ENCODE measurements at places on chromosomes 3 and 15. TPM values are rescaled to one million over a fixed set of nuclear protein-coding genes. Genes with fewer than 3 reads are reported as not detected.
A peak's percentile ranks its signal among the peaks of the same experiment; 100 is the strongest.

The SLC22A14 gene
- not detected for total RNA-seq

- H3K36me3 ChIP-seq: no peaks in the 10 kb centered on the region
- H3K27ac ChIP-seq: no peak overlapping the region
- no peaks in the 10 kb centered on the region for H3K27me3 ChIP-seq
These were observed 21.0 kb downstream of the MAPKAPK3 start for GRCh38 chr3:50637945-50638344.

The FBXW12 gene
- not detected for total RNA-seq

- no peak overlapping the region for H3K4me3 ChIP-seq
- no peaks in the 10 kb centered on the region for H3K4me1 ChIP-seq
- no peaks in the 10 kb centered on the region for H3K36me3 ChIP-seq
- no peak for DNase-seq
These were observed 247.8 kb downstream of the GABRB3 start for GRCh38 chr15:26525096-26525495.

The ESYT3 gene
- total RNA-seq: not detected

GRCh38 chr3:30675006-30675405 is 68.6 kb downstream of the TGFBR2 start:
- no peak overlapping the region for H3K4me3 ChIP-seq
- peak overlapping the region; percentile 77 for H3K27ac ChIP-seq
- peaks cover 95% of the 10 kb centered on the region for H3K36me3 ChIP-seq
- no peak for DNase-seq
- H3K4me1 ChIP-seq: peaks cover 31% of the 10 kb centered on the region

DNA sequence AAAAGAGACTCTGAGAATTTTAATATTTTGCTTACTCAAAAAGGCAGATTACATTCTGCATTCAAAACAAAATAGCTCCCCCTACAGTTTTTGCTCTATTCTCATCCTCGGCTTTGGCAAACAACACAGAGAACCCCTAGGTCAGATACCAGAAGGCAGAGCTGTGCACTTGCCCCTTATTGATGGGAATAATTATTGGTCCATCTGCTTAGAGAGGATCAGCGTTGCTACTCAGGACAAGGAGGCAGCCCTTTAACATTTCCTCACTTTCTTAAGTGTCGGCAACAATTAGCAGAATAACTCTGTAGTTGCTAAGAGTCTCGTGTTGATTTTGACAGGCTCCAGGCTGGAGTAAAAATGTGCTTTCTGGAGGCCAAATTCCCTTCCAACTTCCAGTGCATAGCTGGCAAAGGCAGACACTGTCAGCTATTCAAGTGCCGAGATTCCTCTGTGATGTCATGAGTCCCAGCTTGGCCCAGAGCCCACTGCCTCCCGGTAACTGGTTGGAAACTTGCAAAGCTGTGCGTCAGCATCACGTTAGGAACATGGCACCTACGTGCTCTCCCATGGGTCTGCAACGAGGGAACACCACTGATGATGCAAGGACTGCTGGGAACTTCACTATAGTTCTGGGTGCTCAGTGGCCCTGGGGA is 482.7 kb upstream of the ADAMTS9 start:
- H3K27me3 ChIP-seq: no peaks in the 10 kb centered on the region
- DNase-seq: no peak
- no peaks in the 10 kb centered on the region for H3K36me3 ChIP-seq
- H3K4me3 ChIP-seq: no peak overlapping the region
- H3K4me1 ChIP-seq: no peaks in the 10 kb centered on the region

GRCh38 chr15:37524601-37525000 is 409.8 kb upstream of the TMCO5A start:
- no peaks in the 10 kb centered on the region for H3K27me3 ChIP-seq
- H3K36me3 ChIP-seq: no peaks in the 10 kb centered on the region
- no peak for DNase-seq
- H3K4me3 ChIP-seq: no peak overlapping the region
- no peak overlapping the region for H3K27ac ChIP-seq
- H3K4me1 ChIP-seq: no peaks in the 10 kb centered on the region

DNA sequence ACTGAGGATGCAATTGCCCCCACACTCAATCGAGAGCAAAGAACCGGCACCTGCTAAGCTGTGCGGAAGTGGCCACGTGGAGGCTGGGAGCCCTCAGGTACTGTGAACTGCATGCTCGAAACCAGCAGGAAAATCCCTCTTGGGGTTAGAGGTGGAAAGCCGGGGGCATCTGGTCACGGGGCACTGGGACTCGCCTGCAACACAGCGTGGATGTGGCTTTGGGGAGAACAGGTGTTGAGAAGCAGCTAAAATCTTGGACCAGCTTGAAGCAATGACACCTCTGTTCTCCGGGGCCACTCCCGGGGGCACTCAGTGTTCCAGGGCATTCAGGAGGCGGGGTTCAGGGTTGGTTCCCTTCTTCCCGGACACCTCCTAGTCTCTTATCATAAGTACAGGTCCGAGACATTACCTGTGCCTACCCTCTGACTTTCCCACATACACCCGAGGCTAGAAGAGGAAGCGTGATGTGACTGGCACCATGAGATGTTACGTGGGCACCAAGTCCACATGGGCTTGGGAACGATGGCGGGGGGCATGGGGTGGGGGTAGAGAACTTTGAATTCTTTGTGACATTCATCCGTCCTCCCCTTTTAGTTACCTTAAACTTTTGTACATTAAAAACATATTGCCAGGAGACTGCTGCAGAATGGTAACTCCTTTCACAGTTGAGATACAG is 172.0 kb downstream of the ADAMTS17 start:
- DNase-seq: no peak
- H3K27ac ChIP-seq: no peak overlapping the region
- H3K27me3 ChIP-seq: no peaks in the 10 kb centered on the region
- no peak overlapping the region for H3K4me3 ChIP-seq
- no peaks in the 10 kb centered on the region for H3K36me3 ChIP-seq
- H3K4me1 ChIP-seq: no peaks in the 10 kb centered on the region

The SEMA7A gene
- total RNA-seq: 39.0 TPM

The PCLAF gene
- total RNA-seq: 0.46 TPM

DNA sequence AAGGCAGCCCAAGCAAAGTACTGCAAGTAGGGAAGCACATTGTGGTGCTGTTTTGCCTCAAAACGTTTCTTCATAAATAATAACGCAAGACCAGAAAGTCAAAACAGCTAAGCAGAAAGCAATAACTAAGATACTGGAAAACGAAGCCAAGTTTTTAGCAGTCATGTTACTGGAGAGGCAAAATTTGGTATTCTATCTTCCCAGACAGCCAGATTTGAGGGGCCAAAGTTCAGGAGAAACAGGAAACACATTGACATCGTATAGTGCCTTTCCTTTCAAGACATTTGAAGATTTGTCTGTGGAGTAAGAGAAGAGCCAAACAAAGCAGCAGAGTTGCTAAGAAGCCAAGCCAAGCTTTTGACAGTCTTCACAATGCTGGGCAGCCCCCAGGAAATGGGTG is 843.6 kb upstream of the NECTIN3 start:
- no peak overlapping the region for H3K4me3 ChIP-seq
- H3K36me3 ChIP-seq: no peaks in the 10 kb centered on the region
- no peak for DNase-seq
- H3K27me3 ChIP-seq: no peaks in the 10 kb centered on the region
- no peak overlapping the region for H3K27ac ChIP-seq

The LARP6 gene
- total RNA-seq: not detected

The IL20RB gene
- 0.84 TPM for total RNA-seq

- H3K27me3 ChIP-seq: peaks cover 2% of the 10 kb centered on the region
- H3K36me3 ChIP-seq: no peaks in the 10 kb centered on the region
- H3K4me3 ChIP-seq: no peak overlapping the region
These were observed 101.3 kb downstream of the ASB7 start for GRCh38 chr15:100703671-100704070.

DNA sequence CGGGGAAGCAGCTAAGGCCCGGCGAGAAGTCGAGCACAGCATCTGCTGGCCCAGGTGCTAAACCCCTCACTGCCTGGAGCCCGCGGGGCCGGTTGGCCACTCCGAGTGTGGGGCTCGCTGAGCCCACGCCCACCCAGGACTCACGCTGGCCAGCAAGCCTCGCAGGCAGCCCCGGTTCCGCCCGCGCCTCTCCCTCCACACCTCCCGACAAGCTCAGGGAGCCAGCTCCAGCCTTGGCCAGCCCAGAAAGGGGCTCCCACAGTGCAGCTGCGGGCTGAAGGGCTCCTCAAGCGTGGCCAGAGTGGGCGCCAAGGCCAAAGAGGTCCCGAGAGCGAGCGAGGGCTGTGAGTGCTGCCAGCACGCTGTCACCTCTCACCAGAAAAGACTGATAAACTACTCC is 8.9 kb upstream of the GABRB3 start:
- no peaks in the 10 kb centered on the region for H3K36me3 ChIP-seq
- no peaks in the 10 kb centered on the region for H3K4me1 ChIP-seq
- H3K27me3 ChIP-seq: no peaks in the 10 kb centered on the region
- H3K27ac ChIP-seq: no peak overlapping the region
- no peak overlapping the region for H3K4me3 ChIP-seq

DNA sequence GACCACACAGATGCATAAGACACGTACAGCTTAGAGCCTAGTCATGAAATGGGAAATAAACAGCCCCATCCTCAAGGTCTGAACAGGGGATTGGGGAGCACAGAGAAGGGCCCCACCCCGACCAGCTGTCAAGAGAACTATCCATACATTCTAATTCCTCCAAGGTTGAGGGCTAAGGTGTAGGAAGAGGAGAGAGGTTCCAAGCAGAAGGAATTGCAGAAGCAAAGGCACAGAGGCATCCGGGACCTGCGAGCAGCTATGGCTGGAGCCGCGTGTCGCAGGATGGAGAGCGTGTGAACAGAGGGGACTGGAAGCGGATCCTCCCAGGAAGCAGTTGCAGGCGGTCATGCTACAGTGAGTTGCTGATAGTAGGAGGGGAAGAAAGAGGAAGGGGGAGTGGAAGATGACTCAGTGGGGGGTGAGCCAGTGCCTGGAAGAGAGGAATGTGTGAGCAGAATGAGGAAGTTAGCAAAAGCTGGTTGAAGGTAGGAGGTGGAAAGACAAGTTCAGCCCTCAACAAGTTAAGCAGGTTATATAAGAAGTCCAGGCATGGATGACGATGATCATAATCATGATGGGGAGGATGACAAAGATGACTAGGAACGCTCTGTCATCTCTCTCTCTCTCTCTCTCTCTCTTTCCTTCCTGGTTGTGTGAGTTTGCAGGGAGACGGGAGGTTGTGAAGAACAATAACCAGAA is 89.7 kb downstream of the LIPC start:
- no peak overlapping the region for H3K27ac ChIP-seq
- H3K36me3 ChIP-seq: no peaks in the 10 kb centered on the region
- H3K27me3 ChIP-seq: peaks cover 2% of the 10 kb centered on the region
- peak; percentile 12 for DNase-seq
- H3K4me3 ChIP-seq: no peak overlapping the region

DNA sequence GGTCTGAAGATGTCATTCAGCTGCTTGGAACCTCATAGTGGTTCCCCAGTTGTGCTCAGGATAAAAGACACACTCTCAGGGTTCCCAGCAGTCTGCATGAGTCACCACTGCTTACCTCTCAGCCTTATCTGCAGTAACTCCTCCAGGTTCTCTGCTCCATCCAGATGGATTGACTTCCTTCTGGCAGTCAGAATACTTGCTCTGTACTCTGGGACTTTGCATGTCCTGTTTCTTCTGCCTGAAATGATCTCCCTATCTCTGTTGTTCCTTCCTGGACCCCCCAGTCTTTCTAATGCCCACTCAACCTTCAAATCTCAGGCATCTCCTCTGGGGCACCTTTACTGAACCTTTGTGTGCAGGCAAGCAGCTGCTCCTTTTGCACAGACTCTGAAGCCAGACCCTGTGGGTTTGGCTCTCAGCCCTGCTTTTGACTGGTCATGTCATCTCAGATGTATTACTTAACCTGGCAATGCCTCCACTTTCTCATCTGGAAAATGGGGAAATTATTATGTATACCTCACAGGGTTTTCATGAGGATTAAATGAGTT is 38.4 kb downstream of the ITPR1 start:
- peaks cover 35% of the 10 kb centered on the region for H3K36me3 ChIP-seq
- no peak for DNase-seq
- H3K4me1 ChIP-seq: peaks cover 40% of the 10 kb centered on the region

- H3K4me3 ChIP-seq: no peak overlapping the region
- DNase-seq: peak; percentile 82
- peak overlapping the region; percentile 64 for H3K27ac ChIP-seq
- H3K4me1 ChIP-seq: peaks cover 56% of the 10 kb centered on the region
- H3K36me3 ChIP-seq: no peaks in the 10 kb centered on the region
- no peaks in the 10 kb centered on the region for H3K27me3 ChIP-seq
These were observed 4.7 kb downstream of the EHD4 start for GRCh38 chr15:41967506-41968206.

- no peak for DNase-seq
- no peak overlapping the region for H3K27ac ChIP-seq
- H3K4me1 ChIP-seq: no peaks in the 10 kb centered on the region
- no peaks in the 10 kb centered on the region for H3K36me3 ChIP-seq
These were observed 69.0 kb downstream of the ANKRD28 start for GRCh38 chr3:15728766-15729165.

The GPR156 gene
- 0.20 TPM for total RNA-seq

GRCh38 chr3:168973206-168973605 is 690.3 kb downstream of the MECOM start:
- no peaks in the 10 kb centered on the region for H3K36me3 ChIP-seq
- H3K4me3 ChIP-seq: no peak overlapping the region
- no peak overlapping the region for H3K27ac ChIP-seq
- no peak for DNase-seq

GRCh38 chr3:14203521-14204079 is 25.0 kb downstream of the LSM3 start:
- no peak overlapping the region for H3K4me3 ChIP-seq
- H3K27me3 ChIP-seq: no peaks in the 10 kb centered on the region
- no peaks in the 10 kb centered on the region for H3K36me3 ChIP-seq
- no peak overlapping the region for H3K27ac ChIP-seq
- no peaks in the 10 kb centered on the region for H3K4me1 ChIP-seq

DNA sequence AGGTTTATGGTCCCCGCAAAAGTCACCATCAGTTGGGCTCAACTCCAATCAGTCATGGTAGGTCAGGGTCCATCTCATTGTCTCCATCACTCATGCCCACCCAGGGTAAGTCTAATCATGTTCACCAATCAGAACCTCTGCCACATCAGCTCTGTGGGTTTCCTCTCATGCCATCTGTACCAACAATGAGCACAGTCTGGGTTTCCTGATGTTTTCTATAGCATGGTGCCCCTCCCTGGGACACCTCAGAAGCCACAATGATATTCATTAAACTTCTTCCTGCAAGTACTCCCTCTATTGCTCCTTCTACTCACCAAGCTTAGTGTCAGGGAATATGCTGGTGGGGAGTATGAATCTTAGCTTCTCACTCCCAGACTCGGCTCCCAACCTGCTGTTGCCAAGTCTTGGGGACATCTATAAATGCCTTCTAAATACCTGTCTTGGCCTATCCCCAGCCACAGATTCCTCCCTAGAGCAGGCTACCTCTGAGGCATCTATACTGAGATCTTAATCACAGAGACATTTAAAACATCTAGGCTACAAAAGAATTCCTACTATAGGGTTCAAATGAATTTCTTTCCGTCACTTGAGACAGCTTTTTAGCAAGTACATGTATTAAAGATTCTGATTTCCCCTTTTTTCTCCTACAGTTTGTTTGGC is 5.0 kb upstream of the CCR2 start:
- DNase-seq: no peak
- peaks cover 51% of the 10 kb centered on the region for H3K4me1 ChIP-seq
- H3K36me3 ChIP-seq: no peaks in the 10 kb centered on the region

Data from B cell (primary cell).